ENCODE measurements at places on chromosomes 1 and 21.

GRCh38 chr1:23283667-23284602, 60.1 kb downstream of the HNRNPR start:
- DNase-seq, result peak; percentile 74

- no peak for DNase-seq
These were observed 2.1 kb downstream of the GALNT2 start for GRCh38 chr1:230068952-230069684.

DNA sequence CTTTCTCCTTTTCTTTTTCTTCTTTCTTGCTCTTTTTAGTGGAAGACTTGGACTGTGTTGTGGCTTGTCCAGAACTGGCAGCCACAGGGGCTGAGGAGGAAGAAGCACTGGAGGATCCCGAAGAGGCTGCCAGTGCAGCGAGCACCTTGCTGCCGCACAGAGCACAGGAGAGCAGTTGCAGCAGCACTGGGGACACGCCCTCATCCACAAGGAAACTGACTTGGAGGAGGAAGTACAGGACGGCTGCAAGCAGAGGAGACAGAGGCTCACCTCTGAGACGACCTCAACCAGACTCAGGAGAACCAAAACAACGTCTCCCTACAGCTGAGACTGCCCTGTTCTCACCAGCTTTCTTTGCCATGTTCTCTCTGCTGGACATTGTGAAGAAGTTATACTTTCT, 88.9 kb downstream of the UBR4 start:
- no peak for DNase-seq

GRCh38 chr1:242854466-242854865, 330.0 kb upstream of the PLD5 start:
- DNase-seq, result no peak

DNA sequence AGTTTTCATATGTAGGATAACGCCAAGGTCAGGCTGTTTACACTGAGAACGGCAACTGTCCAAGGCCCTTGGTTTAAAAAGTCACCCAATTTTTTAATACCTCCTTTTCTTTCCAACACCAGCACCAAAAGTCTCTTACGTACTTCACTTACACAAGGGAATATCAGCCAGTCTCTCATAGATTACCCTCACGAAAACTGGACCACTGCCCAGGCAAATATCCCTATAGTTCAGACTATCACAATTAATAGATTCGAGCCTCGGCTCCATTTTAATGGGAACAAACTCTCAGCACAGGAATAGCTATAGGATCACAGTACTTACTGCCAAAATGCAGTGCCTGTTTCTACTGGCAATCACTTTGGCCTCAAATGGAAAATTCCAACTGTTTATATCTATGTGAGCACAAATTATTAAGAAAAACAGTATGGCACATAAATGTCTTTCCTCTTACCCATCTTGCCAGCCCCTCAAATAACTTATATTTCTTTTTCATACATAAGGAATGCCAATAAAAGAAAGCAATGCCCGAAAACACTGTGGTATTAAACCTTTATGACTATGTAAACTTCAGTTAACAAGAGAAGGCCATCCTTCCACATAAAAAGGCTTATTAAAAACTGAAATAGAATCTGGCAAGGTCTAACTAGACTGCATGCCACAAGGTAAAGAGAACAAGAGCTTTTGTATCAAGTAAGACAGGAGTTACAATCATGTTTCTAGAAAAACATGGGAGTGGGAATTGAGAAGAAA, 97.8 kb downstream of the SLC45A1 start:
- DNase-seq, result no peak

DNA sequence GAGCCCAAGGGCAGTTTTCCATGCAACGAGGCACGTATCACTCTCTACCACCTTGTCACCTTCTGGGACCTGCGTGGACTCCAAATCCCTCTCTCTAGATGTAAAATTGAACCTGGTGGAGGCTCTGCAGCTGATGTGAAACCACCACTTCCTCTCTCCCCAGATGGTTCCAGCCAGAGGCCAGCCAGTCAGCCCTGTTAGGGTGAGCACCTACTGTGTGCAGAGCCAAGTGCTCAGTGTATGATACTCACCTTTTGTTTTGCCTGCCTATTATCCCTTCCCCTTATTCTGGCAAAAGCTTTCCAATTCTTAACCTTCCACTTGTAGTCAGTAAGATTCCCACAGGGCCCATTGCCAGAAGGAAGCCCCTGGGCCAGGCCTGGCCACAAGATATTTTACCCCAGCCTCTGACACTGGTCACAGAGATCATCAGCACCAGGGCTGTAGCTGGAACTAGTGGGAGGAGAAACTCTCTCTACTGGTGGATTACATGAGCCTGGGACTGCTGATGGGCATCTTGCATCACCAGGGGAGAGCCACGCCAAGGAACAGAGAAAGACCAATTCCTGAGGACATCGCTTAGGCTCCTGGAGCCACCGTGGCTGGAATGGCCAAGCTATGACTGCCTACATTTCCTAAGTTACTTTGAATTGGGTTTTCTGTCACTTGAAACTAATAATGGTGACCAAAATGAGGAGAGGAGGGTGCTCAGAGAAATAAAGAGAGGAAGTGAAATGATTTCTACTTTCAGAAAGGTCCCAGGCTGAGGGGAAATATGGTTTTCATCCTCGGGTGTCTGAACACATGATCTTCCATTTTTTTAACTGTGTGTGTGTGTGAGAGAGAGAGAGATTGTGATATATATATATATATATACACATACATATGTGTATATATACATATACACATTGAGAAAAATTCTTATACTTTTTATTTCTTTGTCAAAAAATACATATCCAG, 26.6 kb upstream of the RD3 start:
- DNase-seq, result peak; percentile 6

Measured in AG10803 (cell line).